Nucleus accumbens (tissue), 56 donors: ENCODE measurements at places on chromosomes 5 and 9.

- no peak for DNase-seq
These were observed 44.7 kb downstream of the GGTA1 start for GRCh38 chr9:121454972-121455371.

DNA sequence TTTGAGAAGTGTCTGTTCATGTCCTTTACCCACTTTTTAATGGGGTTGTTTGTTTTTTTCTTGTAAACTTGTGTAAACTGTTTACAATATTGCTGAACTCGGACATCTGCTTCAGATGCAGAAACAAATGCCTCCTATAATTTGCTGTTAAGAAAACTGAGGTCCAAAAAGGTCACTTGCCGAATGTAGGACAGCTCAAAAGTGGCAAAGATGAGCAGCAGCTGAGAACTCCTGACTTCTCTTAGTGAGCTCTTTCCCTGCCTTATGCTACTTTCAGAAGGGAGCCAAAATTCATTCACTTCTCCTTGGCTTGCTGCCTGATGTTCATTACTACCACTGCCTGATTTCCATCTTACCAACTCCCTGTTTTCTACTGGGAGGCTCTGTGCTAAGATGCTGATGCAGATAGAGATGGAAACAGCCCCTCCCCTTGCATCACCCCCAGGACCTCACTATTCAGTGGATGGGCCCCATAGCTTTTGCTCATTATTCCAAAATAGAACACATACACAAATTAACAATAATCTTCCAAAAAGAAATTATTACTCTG lies 60.1 kb downstream of the SEMA6A start:
- no peak for DNase-seq

GRCh38 chr9:109865521-109865920 lies 85.5 kb downstream of the PALM2AKAP2 start:
- DNase-seq: no peak

- no peak for DNase-seq
These were observed 182.2 kb upstream of the ANKRD55 start for GRCh38 chr5:56415356-56415765.

DNA sequence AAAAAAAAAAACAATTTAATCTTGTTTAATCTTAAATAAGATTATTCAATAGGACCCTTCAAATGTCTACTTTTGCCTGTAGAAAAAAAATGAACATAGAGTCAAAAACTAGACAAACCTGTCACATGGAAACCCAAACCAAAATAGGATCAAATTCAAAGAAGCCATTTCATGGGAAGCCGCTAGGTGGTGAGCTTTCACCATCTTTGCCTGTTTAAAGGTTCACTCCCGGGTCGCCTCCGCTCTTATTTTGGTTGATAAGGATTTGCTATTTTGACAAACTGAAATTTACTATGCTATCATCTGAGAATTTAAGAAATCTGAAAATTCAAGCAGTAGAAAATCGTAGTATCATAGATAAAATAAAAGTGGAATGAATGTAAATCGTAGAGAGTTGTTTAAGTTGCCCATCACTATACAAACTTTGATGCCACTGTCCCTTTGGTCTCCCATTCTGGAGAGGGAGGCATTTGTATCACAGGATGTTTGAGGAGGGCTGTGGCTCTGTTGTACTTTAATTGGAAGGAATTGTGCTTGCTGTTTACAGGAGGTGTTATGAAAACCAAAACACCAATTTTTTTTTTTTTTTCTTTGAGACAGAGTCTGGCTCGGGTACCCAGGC lies 43.5 kb upstream of the DNAH5 start:
- no peak for DNase-seq

DNA sequence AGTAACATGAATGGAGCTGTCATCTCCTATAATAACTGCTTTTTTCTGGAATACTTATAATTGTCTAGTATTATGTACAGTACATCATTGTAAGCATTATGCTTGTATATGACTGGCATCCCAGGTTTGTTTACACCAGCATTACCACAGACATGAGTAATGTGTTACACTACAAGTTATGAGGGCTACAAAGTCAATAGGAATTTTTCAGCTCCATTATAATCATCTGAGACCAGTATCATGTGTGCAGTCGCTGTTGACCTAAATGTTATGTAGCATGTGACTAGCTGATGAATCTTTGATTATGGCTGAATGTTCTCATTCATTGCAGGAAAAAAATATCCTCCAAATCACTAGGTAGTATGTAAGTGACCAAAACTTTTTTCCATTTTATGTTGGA lies 2.2 kb downstream of the ZCCHC9 start:
- DNase-seq: no peak

DNA sequence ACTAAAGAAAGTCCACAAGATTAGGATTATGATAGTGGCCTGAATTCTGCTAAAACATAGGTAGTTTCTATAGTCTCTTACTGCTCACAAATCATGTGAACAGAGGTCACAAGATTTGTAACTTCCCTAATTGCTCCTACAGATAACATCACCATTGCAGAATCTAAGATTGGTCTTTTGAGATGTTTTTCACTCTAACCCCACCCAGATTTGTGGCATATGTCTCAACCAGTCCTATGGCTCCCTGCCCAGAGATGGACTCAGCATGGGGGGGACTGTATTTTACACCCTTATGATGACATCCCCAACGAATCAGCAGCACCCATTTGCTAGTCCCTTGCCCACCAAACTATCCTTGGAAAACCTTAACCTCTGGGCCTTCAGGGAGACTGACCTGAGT lies 1046.2 kb downstream of the CDH12 start:
- no peak for DNase-seq
